ENCODE measurements at places on chromosomes 5 and 9. TPM values are rescaled to one million over a fixed set of nuclear protein-coding genes. Genes with fewer than 3 reads are reported as not detected.

Gene NDOR1
- 2.2 TPM for total RNA-seq

Gene LRRC70
- total RNA-seq = 0.79 TPM

Gene C5orf34
- 1.9 TPM for total RNA-seq

Gene SLC34A3
- not detected for total RNA-seq

Gene SLC6A3
- not detected for total RNA-seq

Gene PKD2L2
- not detected for total RNA-seq

Gene SMIM33
- total RNA-seq = not detected

Gene GPR21
- total RNA-seq = 1.1 TPM

Gene PCDHGA8
- total RNA-seq = 4.4 TPM

Gene ZNF462
- total RNA-seq = 14.0 TPM

Gene LCNL1
- total RNA-seq = 0.16 TPM

Gene MTX3
- total RNA-seq = 12.6 TPM

Gene TMEM174
- total RNA-seq = not detected

Gene NUDCD2
- total RNA-seq = 2.6 TPM

Gene NKD2
- 4.0 TPM for total RNA-seq

Gene GABRA1
- total RNA-seq = not detected

Gene SPRY4
- total RNA-seq = 3.0 TPM

Gene CARD6
- 12.1 TPM for total RNA-seq

Gene CAMK2A
- total RNA-seq = 0.47 TPM
